HT-29 (cell line): ENCODE measurements at places on chromosomes 3 and 15. TPM values are rescaled to one million over a fixed set of nuclear protein-coding genes. Genes with fewer than 3 reads are reported as not detected.

Gene C3orf20
- not detected in 2 replicates for total RNA-seq

- DNase-seq: peak; percentile 46
These were observed 185.6 kb downstream of the PLCL2 start for GRCh38 chr3:17070161-17070959.

Gene TJP1
- total RNA-seq: 58.8 and 61.6 TPM in 2 replicates

GRCh38 chr3:181581656-181582055 lies 130.1 kb upstream of the SOX2 start:
- no peak for DNase-seq

- DNase-seq: peak; percentile 0
These were observed 148.9 kb upstream of the GBE1 start for GRCh38 chr3:81910244-81910852.

DNA sequence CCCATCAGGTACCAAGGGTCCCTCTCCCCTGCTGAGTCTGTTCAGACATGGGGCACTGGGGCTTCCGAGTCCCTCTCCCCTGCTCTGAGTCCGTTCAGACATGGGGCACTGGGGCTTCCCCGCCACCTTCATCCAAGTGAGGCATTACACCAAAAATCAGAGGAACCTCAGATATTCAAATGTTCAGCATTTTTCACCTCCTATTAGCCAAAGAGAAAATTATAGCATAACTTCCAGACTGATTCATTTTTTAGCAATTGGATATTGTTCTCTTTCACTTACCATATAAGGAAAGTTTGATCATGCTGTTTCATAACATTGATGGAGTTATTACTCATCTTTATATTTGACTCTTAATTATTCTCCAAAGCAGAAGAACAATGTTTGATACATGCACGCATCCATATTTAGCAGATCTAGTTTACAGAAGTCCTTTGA lies 213.9 kb downstream of the MTHFS start:
- DNase-seq: no peak

Gene ADGRG7
- total RNA-seq: 0.08 and 0.13 TPM in 2 replicates

- DNase-seq: no peak
These were observed 102.0 kb downstream of the SNRPN start for GRCh38 chr15:25056484-25057425.

Gene ANKRD34C
- total RNA-seq: not detected in 2 replicates

Gene FAN1
- 7.3 and 13.7 TPM in 2 replicates for total RNA-seq

Gene STRIT1
- not detected in 2 replicates for total RNA-seq

DNA sequence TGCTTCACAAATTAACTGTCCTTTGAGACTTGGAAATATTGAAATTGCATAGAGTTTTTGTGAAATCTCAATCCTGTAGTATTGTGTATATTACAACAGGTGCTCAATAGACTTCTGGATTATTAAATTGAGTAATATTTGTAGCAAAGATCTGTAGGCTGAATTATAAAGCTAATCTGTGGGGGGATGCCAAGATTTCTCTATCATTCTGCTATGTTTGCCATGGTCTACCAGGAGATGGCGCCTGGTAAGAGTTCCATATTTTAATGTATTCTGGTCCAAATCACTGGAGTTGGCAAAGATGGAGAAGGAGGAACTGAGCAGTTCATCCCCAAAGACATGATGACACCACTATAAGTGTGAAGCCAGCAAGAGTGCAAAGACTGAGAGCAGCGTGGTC lies 340.9 kb upstream of the TPRG1 start:
- peak; percentile 34 for DNase-seq

GRCh38 chr15:71808311-71809020 lies 1.9 kb upstream of the NR2E3 start:
- DNase-seq: no peak

- DNase-seq: peak; percentile 39
These were observed 6.6 kb upstream of the LIPC start for GRCh38 chr15:58425185-58425584.

- DNase-seq: no peak
These were observed 35.8 kb downstream of the SLCO3A1 start for GRCh38 chr15:91889111-91889815.

- peak; percentile 54 for DNase-seq
These were observed 345.6 kb downstream of the MCTP2 start for GRCh38 chr15:94576889-94577533.

DNA sequence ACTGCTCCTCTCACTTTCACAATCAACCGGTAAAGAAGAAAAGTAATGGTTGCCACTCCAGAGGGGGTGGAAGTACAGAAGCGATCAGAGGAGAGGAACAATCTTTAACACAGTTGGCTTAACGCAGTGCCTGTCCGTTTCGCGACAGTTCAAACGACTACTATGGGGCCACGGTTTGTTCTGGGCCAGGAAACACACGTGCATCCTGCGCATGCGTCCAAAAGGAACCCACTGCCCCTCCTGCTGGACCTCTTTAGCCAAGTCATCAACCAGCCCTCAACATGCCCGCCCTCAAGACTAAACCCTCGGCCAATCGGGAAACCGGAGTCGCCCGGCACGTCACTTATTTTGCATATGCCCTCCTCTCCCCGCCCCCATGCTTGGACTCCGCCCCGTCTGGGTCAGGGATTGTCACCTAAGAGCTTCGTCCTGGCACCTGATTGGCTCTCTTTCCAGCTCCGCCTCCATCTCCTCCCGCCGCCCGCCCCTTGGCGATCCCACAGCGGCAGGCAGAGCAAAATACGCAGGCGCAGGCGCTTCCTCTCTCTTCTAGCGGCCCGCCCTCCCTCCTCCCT lies 345 bp upstream of the CDV3 start:
- DNase-seq: peak; percentile 100

- DNase-seq: no peak
These were observed 25.2 kb downstream of the CDAN1 start for GRCh38 chr15:42711746-42712145.

GRCh38 chr3:77096966-77097890 lies 57.3 kb downstream of the ROBO2 start:
- DNase-seq: no peak

GRCh38 chr3:33004961-33005360 lies 53.5 kb downstream of the CCR4 start:
- no peak for DNase-seq

- no peak for DNase-seq
These were observed 93.5 kb upstream of the ARRDC4 start for GRCh38 chr15:97866959-97867358.

Gene HRG
- not detected in 2 replicates for total RNA-seq

GRCh38 chr3:112736386-112736785 lies 95.4 kb upstream of the CCDC80 start:
- DNase-seq: no peak

DNA sequence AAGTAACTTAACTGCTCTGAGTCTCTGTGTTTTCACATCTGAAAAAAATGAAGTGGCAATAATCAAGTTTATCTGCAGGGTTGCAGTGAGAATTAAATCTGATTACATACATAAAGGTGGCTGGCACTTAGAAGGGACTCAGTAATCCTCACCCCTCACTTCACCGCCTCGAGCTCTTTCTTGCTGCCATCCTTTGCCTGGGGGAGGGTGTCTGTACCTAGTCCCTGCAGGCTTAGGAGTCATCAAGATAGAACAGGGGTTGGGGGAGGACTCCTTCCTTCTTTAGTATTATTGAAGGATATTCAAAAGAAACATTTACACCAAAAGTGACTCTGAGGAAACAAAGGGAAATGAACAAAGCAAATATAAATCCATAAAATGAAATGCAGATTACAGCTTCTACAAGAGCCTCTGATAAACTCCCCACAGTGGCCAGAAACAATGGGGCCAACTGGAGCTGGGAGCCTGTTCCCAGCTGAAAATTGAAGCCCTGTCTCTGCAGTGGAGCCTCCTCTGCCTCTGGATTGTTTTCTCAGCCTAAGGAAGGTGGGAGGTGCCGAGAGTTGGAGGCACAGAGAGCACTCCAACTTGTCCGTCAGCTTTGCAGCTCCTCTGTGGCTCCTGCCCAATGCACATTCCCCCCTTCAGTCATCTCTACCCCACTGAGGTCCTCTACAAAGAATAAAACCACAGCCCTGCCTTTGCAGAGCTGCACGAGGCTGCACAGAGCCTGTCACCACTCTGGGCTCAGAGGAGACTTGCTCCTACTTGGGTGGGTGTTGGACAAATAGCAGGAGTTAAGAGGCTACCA lies 41.8 kb downstream of the CRYGS start:
- no peak for DNase-seq

DNA sequence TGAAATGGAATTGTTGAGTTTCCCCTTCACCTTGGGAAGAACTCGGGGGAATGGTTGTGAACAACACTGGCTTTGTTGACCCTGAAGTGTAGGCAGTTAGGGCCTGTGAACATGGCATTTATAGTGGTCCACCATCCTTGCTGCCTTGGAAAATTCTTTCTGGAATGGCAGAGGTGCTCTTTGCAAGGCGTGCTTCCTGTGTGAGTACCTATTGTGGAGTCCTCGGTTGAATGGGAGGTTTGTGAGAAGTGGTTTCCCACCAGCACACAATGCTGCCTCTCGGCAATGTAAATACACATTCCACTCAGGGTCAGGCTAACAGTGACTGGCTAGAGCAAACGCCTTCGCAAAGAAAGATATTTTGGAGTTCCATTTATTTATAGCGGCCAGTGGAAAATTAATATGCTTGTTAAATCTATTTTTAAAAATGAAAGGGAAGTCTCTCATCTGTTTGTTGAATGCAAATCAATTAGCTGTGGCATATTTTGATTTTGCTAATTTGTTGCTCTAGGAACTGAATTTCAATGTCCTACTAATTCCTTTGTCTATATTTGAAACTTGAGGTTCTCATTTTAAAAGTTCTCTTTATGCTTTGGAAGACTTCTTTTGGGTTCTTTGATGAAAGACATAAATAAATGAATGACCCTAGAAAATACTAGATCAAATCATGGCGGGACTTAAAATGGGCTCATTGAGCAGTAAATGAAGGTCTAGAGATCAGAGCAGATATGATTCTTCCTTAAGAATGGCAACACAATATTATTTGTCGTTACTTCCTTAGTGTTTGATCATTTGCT lies 59.5 kb downstream of the FNDC3B start:
- DNase-seq: no peak

Gene CCDC54
- not detected in 2 replicates for total RNA-seq

- DNase-seq: no peak
These were observed 148.5 kb downstream of the SOX2 start for GRCh38 chr3:181860235-181860634.

Gene NDN
- not detected in 2 replicates for total RNA-seq

DNA sequence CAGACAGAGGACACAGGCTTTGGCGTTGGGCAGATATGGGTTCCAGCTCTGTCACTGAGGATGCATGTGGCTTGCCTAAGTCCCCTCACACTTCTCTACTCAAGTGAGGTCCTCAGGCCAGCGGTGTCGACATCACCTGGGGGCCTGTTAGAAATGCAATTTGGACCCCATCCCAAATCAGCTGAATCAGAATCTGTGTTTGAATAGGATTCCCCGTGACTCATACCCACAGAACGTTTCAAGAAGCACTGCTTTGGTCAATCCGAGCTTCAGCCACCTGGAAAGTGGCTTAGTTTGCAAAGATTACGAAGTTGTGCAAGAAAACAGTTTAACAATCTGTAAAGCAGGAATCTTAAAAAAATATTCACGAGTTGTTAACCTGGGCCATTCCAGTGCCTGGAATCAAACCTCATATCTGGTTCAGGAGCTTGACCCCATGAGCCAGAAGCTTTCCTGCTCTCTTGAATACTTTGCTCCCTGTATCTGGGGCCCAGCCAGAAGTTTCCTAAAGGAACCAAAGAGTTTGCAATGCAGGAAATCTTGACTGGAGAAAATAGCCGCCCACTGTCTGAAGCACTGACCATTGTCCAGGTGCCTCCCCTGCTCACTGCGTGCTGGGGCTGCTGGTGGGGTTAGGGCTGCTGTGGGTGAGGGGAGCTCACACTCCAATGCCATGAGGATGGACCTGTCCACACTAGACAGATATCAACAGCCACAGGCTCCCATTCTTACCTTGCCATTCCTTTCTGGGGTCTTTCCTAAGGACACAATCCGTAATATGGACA lies 208.5 kb upstream of the LINGO1 start:
- no peak for DNase-seq

Gene CHRM5
- not detected in 2 replicates for total RNA-seq

GRCh38 chr3:112000966-112001365 lies 2.2 kb downstream of the TAGLN3 start:
- no peak for DNase-seq
